Heart right ventricle (tissue), 16 donors: ENCODE measurements at places on chromosomes 3 and 15.

- H3K36me3 ChIP-seq: peaks cover 5% of the 10 kb centered on the region
- H3K4me1 ChIP-seq: peaks cover 39% of the 10 kb centered on the region
- no peak overlapping the region for H3K4me3 ChIP-seq
- no peaks in the 10 kb centered on the region for H3K27me3 ChIP-seq
- DNase-seq: peak; percentile 39
Observed at GRCh38 chr3:98754483-98754882, 8.7 kb upstream of the ST3GAL6 start.

DNA sequence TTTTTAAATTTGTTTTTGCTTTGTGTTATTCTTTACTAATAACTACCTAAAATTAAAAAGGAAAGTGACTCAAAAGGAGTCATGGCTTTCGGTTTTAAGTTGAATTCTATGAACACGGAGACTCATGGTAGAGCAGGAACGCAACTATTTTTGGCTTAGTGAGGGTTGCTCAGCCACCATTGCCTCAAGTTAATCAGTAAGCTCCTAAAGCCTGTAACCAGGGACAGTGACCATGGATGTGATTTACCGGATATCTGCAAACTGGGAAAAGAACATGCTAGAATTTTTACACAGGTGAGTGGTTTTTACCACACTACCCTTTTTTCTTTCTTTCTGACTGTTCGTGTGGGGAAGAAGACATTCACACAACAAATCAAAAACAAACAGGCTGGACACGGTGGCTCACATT is 11.8 kb downstream of the SLC12A8 start:
- H3K27me3 ChIP-seq: no peaks in the 10 kb centered on the region
- H3K36me3 ChIP-seq: no peaks in the 10 kb centered on the region
- no peak for DNase-seq
- no peaks in the 10 kb centered on the region for H3K4me1 ChIP-seq

GRCh38 chr15:58478035-58478434 is 46.2 kb downstream of the LIPC start:
- no peaks in the 10 kb centered on the region for H3K36me3 ChIP-seq
- H3K27ac ChIP-seq: peak overlapping the region; percentile 60
- DNase-seq: no peak
- no peaks in the 10 kb centered on the region for H3K27me3 ChIP-seq
- H3K4me3 ChIP-seq: no peak overlapping the region

DNA sequence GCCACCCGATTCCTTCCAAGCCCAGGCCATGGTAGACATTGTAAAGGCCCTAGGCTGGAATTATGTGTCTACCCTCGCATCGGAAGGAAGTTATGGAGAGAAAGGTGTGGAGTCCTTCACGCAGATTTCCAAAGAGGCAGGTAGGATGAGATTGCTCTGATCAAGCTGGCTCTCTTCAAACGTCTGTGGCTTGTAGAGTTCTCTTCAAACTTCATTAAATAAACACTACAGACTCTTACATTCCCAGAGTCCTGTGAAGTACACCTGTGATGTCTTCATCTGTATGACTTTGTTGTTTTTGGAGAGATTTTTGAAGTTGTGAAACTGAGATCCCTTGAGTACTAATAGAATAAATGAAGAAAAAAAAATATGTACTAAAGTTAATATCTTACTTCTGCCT is 285.6 kb downstream of the GRM7 start:
- no peaks in the 10 kb centered on the region for H3K4me1 ChIP-seq
- H3K4me3 ChIP-seq: no peak overlapping the region
- H3K27me3 ChIP-seq: no peaks in the 10 kb centered on the region
- H3K36me3 ChIP-seq: no peaks in the 10 kb centered on the region

DNA sequence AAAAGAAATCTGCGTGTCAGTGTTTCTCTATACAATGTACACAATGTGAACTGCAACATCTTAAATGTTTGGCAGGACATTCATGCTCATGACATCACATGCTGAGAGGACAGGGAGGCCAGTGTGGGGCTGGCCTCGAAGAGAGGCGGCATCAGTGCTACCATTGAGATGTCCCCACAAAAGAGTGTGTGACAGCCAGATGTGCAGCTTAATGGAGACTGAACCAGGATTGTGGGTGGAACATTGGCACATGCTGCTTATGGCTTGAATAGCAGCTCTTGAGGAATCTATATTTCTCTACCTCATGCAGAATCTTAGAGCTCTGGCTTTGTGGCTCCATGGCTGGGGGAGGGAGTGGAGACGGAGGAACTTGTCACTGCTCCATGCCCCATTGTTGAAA is 18.5 kb downstream of the CLDN11 start:
- no peaks in the 10 kb centered on the region for H3K36me3 ChIP-seq
- H3K4me3 ChIP-seq: no peak overlapping the region
- DNase-seq: no peak
- no peak overlapping the region for H3K27ac ChIP-seq
- no peaks in the 10 kb centered on the region for H3K4me1 ChIP-seq
- H3K27me3 ChIP-seq: no peaks in the 10 kb centered on the region

DNA sequence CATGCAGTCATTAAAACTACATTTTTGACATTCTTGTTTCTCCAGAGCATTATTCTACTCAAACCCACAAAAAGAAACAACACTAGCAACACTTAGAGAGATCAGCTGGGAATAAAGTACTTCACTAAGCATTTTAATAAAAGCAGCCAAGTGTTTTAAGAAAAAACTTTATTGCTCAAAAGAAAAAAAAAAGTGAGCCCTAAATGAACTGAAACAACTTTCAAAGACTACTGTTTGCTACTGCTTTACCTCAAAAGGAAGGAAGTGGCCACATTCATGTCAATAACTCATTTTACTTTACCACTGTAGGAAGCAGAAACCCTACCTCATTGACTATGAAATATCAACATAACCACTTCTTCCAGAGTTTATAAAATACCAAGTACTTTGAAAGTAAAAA is 91.3 kb downstream of the UACA start:
- no peak for DNase-seq
- H3K27ac ChIP-seq: no peak overlapping the region
- H3K27me3 ChIP-seq: no peaks in the 10 kb centered on the region
- no peaks in the 10 kb centered on the region for H3K36me3 ChIP-seq
- peaks cover 22% of the 10 kb centered on the region for H3K4me1 ChIP-seq
- H3K4me3 ChIP-seq: no peak overlapping the region

- H3K4me3 ChIP-seq: no peak overlapping the region
- no peak for DNase-seq
- no peaks in the 10 kb centered on the region for H3K36me3 ChIP-seq
- H3K27me3 ChIP-seq: no peaks in the 10 kb centered on the region
Observed at GRCh38 chr3:130480736-130481135, 36.2 kb upstream of the COL6A6 start.

DNA sequence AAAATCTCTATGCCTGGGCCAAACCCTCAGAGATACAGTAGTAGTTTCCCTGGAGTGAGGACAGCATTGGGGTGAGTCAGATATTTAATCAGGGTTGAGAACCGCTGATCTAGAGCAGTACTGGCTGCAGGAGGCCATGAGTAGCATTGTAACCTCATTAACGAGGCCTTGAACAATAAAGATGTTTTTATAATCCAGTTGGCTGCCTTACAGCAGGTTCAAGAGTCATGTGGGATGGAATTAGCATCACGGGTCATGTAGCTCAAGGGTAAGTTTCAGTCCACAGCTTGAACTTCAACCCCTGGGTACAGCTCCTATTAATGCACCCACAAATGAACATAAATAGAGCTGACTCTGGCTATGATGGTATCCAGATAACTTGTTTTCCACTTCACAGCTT is 5.1 kb downstream of the HPS3 start:
- H3K27me3 ChIP-seq: no peaks in the 10 kb centered on the region
- no peak overlapping the region for H3K27ac ChIP-seq
- no peaks in the 10 kb centered on the region for H3K36me3 ChIP-seq
- no peak for DNase-seq
- no peak overlapping the region for H3K4me3 ChIP-seq

DNA sequence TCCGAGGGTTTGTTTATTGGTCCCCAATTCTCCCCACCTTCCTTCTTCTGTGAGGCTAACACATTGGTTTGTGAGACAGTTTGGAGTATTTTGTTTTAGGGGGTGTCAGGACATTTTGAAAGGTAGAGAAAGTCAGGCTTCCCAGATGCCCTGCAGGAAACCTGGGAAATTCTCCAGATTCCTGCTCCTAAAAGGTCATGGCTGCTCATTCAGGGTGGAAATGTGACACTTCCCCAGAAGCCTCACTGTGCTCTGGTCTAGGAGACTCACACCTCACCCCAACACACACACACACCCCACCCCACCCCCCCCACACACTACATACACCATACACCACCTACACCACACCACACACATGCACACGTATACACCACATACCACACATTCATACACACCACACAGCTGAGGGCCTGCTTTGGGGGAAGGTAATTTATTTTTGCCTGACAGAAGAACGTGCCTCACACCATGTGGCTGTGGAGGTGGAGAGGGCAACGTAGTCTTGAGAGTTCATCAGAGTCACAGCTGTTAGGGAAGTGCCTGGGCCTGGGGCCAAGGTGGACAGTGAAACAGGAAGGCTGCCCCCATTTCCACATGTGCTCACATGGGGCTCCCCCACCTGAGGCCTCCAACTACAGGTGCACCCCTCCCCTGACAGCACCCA is 40.4 kb upstream of the LIMD1 start:
- no peaks in the 10 kb centered on the region for H3K36me3 ChIP-seq
- H3K4me1 ChIP-seq: peaks cover 55% of the 10 kb centered on the region
- no peak overlapping the region for H3K4me3 ChIP-seq
- DNase-seq: peak; percentile 59
- H3K27ac ChIP-seq: peak overlapping the region; percentile 78

DNA sequence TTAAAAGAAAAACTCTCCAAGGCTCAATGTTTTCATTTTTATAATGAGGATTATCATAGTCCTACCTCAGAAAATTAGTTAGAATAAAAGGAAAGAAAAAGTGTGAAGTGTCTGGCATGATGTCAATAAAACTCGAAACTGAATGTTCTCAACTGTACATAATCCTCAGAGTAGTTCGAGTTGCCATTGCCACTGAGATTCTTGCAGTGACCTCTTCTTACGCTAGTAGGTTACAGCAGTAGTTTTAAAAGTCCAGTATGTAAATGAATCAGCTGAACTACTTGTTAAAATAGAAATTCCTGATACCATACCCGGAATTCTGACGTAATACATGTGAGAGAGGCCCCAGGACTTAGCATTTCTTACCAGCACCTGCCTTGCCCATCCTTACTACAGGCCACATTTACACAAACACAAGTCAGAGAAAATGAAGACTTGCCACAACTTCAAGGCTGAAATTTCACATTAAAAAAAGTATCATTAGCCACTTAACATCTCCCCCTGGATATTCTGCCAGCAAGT is 502.6 kb downstream of the FGF12 start:
- DNase-seq: no peak
- H3K4me3 ChIP-seq: no peak overlapping the region
- H3K36me3 ChIP-seq: no peaks in the 10 kb centered on the region
- H3K4me1 ChIP-seq: no peaks in the 10 kb centered on the region
- no peaks in the 10 kb centered on the region for H3K27me3 ChIP-seq

GRCh38 chr3:39050029-39050428 is 1.7 kb downstream of the SCN11A start:
- no peak for DNase-seq
- no peaks in the 10 kb centered on the region for H3K36me3 ChIP-seq
- H3K4me1 ChIP-seq: peaks cover 9% of the 10 kb centered on the region
- H3K27ac ChIP-seq: no peak overlapping the region

GRCh38 chr15:85064710-85065109 is 83.1 kb downstream of the PDE8A start:
- H3K4me1 ChIP-seq: peaks cover 5% of the 10 kb centered on the region
- no peak overlapping the region for H3K4me3 ChIP-seq
- no peaks in the 10 kb centered on the region for H3K27me3 ChIP-seq
- H3K27ac ChIP-seq: no peak overlapping the region
- DNase-seq: no peak
- no peaks in the 10 kb centered on the region for H3K36me3 ChIP-seq

DNA sequence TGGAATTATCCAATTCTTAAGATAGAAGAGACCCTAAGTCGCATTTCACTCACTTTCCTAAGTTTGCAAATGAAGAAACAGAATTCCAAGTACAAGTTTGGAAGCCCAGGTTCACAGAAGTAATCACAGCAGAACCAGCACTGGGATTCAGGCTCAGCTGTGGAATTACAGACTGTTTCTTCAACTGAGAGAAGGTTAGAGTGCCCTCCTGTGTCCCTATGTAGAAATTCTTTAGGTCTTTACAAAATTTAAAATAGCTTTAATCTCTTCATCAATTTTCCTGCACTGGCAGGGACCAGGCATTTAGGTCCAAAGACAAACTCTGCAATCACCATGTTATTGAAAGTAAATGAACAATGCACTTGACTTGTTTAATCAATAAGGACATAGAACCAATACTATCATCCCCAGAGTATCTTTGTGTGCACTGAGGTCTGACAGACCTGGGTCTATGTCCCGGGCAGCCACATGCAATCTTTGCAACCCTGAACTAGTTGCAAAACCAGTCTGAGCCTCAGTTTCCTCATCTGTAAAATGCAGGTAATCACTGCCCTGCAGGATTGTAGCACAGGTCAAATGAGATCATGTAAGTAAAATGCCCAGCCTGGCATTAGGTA is 96.3 kb upstream of the ZBED2 start:
- no peaks in the 10 kb centered on the region for H3K27me3 ChIP-seq
- H3K27ac ChIP-seq: no peak overlapping the region
- H3K4me3 ChIP-seq: no peak overlapping the region
- DNase-seq: no peak
- no peaks in the 10 kb centered on the region for H3K36me3 ChIP-seq
- H3K4me1 ChIP-seq: no peaks in the 10 kb centered on the region
